SK-N-MC (cell line): ENCODE measurements at places on chromosomes 13 and 19.

DNA sequence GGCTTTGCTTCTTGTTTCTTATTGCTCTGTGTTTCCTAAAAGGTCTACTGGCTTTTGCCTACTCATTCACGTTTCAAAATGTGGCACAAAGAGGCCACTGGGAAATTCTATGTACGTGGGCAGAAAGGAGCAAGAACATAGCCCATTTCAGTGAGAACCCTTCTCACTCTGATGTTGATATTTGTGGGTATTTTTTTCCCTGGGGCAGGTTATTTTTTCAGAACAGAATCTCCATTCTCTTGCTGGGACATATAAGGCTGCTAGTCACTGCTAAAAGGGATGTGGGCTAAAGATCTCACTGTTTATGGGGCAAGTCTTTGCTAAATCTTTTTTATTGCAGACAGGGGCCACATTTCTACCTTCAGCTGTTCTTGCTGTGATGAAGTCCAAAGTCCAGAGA is 27.1 kb downstream of the EDNRB start:
- no peak for DNase-seq

DNA sequence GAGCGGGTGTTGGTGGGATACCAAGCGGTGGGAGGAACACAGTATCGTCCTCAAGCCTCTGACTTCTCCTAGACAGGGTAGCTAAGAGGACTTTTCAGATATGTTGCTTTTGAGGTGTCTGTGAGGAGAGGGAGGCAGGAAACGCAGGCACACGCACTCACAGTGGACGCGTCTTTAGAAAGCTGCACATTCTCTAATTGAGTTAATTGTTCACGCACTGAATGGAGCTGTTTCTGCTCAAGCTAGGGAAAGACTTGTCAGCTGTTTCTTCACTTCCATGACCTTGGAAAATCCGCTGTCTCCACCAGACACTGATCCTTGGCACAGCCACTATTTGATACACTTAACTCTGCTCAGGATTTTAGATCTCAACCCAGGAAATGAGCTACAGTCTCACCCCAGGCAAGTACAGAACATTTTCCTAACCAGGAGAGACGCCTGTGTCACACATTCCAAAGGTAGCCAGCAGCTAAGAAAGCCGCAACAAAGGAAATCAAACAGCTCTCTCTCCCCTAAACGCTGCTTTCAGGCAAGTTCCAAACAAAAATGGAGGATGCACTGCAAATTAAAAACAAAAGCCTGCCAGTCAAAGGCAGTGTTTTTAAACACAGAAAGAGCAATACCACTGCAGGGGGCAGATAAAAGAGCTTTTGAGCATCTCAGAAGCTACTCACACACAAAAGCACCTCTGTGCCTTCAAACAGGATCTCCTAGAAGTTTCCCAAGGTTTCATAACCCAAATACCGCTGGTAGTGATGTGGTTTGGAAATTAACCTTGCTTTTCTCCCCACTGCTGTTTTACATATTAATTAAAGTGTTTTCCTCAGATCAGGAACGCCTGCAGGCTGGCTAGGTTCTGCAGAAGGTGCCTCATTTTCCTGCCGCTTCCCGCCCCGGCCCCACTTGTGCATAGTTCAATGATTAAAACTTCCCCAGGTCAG is 57.3 kb downstream of the IRS2 start:
- no peak for DNase-seq

- no peak for DNase-seq
These were observed 6.2 kb downstream of the MYO1F start for GRCh38 chr19:8571006-8571411.

DNA sequence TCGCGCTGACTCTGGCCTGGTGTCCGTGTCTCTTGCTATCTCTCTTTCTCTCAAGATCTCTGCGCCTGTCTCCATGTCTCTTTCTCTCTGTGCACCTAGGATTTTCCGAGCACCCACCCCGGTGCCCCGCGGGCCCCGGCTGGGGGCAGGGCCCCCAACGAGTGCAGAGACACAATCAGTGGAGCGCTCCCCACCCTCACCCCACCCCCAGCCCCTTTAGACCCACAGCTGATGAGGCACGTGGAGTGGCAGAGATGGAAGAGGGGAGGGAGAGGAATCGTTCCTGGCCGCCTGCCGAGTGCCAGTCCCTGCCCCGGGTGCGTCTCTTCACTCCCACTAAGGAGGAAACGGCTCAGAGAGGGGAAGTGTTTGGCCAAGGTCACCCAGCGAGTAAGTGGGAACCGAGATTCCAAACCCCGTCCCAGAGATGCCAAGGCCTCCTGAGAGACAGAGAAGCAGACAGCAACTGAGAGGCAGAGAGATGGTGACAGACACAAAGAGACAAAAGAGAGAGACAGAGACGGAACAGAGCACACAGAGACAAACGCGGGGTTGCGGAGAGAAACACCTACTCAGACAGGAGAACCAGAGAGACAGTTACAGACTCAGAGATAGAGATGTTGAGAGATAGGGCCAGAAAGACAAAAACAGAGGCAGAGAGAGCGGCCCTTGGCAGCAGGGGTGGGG is 626 bp upstream of the BCL3 start:
- DNase-seq, result no peak

DNA sequence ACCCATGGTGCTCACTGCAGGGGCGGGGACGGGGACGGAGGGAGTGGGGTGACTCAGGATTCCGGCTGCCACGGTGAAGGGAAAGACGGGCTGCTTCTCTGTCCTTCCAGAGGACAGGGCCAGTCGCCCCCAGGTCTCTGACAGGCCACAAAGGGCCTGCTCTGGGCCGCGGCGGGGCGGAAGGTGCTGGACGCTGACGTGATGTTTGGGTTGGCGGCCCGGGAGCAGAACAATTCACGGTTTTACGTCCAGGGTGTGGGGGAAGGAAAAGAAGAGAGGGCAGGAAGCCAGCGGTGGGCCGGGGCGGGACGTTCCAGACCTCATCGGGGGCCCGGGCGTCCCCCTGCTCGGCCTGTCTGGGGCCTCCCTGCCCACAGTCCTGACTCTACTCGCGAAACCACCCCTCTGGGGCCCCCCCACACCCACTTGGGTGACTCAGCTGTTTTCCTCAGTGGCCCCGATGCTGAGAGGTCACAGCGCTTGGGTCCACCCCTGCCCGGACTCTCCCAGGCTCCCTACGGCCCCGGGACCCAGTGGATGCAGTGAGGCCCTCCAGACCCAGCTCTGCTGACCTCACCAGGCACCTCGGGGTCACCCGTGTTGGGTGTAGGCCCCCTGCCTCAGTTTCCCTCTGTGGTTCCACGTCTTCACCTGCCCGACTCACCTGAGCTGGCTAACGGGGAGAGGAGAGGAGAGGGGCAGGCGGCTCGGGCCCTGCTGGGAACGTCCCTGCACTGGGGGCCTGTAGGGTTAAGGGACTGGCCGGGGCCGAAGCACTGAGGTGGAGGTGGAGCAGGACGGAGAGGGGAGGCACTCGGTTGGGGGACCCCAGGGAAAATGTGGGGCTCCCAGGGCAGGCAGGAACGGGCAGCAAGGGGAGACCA is 29.2 kb downstream of the PIP5K1C start:
- DNase-seq, result no peak

DNA sequence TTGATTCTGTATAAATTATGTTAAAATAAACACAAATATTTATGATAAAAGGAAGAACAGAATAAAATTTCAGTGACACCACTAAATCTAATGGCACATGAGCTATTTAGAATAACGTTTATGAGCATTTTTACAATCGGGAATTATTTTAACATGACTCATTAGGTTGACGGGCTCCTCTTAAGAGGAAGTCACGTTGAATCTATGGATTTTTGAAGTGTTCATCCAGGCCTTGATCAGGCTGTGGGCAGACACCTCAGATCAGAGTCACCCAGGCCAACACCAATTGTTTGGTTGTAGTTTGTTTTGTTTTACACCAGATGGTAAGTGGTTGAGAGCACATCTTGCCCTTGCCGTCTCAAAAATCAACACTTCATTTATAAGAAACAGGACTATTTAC is 257.8 kb downstream of the FOXO1 start:
- no peak for DNase-seq

GRCh38 chr19:11293433-11294389 is 2.2 kb upstream of the TSPAN16 start:
- no peak for DNase-seq

GRCh38 chr19:47322058-47322457 is 9.9 kb upstream of the C5AR2 start:
- no peak for DNase-seq

DNA sequence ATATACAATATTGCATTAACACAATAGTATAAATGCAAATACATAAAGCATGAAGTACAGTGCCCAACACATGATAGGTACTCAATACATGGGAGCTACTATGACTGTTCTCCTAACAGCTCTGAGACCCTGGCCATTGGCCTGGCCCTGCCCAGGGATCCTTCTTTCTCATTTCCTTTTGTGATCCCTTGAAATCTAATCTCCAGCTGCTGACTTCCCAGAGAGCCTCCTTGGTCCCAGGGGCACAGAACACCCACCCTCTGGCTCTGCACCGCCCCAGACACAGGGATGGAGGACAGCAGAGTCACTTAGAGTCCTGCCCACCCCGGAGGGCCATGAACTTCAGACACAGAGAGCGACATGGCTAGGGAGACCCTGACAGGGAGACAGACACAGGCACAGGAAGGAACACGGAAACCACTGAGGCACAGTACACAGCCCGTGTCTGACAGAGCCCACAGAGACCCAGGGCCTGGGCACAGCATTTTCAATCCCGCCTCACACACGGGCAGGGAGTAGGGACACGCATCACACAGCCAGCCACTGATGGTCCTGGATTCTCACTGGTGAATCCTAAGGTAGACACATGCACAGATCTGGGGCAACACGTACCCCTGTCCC is 4.2 kb upstream of the SYCN start:
- no peak for DNase-seq

DNA sequence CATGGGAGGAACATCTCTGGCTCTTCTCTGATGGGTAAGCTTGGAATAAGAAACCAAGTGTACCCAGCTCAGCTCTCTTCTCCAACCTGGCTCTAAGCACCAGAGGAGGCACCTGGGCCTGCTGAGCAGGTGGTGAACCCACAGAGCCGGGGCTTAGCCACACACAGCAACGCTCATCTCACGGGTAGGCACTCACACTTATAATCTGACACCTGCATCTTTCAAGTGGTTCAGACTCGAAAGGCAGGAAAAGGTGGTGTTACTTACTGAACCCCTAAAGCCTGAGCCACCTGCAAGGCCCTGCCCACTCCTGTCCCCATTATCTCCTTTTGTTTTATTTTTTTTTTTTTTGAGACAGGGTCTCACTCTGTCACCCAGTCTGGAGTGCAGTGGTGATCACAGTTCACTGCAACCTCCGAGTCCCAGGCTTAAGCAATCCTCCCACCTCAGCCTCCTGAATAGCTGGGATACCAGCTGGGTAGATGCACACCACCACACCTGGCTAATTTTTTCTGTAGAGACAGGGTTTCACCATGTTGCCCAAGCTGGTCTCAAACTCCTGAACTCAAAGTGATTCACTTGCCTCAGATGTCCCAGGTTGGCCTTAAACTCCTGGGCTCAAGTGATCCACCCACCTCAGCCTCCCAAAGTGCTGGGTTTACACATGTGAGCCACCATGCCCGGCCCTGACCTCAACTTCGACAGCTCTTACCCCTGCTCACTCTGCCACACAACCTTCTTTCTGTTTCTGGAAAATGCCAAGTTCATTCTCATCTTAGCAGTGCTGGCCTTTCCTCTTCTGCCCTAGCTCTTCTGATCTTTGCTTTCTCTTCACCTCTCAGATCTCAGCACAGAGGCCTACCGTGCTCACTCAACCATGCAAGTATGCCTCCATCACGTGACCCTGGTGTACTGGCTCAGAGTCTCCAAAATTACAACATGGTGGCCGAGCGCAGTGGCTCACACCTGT is 9.7 kb downstream of the FBXL12 start:
- no peak for DNase-seq

DNA sequence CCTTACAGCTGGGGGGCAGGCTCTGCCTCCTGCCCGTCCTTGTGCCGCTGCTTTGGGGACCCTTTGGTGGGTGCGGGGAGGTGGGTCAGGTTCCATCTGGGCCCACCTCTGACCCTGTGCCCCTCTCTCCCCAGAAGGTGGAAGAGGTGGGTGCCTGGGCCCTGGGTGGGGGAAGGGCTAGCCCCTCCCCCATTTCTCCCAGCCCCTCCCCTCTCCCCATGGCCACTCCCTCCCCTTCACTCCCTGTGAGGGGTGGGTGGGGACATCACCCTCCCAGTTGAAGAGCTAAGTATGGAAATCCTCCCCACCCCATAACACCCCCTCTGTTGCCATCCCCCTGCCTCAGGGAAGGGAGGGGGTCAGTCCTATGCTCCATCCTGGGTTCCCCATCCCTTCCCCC is 14.2 kb downstream of the ARHGEF1 start:
- DNase-seq, result no peak

GRCh38 chr13:95378603-95379002 is 77.4 kb upstream of the ABCC4 start:
- DNase-seq, result no peak

- DNase-seq, result no peak
These were observed 17.5 kb downstream of the POLR1D start for GRCh38 chr13:27639186-27639585.

DNA sequence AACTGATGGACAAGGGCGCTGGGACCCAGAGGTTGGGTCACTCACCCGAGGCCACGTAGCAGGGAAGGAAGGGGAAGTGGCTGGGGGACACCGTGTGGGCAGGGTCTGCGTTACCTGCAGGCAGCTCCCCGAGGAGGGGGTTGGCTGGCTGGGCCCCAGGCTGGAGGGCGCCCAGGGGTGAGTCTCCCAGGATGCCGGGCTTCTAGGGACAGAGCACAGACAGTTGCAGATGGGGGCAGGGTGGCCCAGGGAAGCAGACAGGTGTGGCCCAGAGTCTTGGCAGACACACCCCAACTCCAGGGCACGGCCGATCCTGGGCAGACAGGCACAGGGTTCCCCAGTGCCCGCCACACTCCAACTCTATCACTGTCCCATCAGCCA is 5.6 kb upstream of the FDX2 start:
- DNase-seq, result no peak

DNA sequence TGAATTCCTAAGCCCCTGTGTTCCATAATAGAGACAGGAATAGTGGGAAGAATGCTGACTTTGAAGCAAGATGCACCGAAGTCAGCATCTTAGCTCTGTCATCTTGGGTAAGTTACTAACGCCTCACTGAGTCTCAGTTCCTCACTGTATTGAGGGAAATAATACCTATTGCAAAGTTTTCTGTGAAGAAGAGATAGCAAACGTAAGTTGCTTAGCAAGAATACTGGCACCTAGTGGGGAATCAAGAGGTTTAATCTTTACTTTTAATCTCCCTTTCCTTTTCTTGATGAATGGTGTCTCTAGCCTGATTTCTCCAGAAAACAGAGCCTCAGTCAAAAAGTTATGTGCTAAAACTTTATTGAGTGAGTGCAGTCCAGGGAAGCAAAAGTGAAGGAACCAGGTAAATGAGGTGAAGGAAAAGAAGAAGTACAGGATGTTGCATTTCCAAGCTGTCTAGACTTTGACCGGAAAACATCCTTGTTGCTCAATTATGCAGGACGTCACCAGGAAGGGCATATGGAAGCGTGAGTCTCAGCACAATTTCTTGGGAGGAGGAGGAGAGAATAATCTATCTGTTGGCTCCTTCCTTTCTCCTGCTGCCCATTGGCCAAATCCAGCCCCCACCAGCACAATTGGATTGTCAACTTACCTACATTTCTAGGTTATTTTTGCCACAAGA is 210.0 kb downstream of the B3GLCT start:
- no peak for DNase-seq

DNA sequence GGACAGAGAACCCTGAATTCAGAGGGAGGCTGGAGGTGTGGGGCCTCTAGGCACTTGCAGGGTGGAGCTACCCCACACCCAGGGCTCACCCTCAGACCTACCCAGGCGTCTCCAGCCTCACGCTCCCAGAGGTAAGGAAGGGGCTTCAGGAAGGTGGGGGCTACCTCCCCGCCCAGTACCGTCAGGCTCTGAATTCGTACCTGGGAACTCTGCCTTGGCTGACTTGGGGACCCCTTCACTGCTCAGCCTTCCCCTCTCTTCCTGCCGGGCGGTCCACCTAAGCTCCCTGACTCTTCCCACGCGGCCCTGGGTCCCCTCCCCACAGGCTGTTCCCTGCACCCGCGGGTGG is 28.5 kb upstream of the PARP4 start:
- no peak for DNase-seq
